ENCODE measurements at places on chromosomes 3 and 15. TPM values are rescaled to one million over a fixed set of nuclear protein-coding genes. Genes with fewer than 3 reads are reported as not detected.

Gene PPM1L
- total RNA-seq: 2.4 TPM

Gene DUOXA1
- not detected for total RNA-seq

Gene CPNE4
- total RNA-seq: not detected

Gene TOPAZ1
- total RNA-seq: not detected

Gene PATL2
- total RNA-seq: not detected

Gene HRH1
- total RNA-seq: 7.3 TPM

Gene SYNPR
- not detected for total RNA-seq

Gene CP
- total RNA-seq: not detected

Gene FOXB1
- not detected for total RNA-seq

Gene TIMMDC1
- total RNA-seq: 85.3 TPM

Gene CYP8B1
- not detected for total RNA-seq

Gene ARPP21
- not detected for total RNA-seq

Gene ANKRD34C
- not detected for total RNA-seq

Gene DNASE1L3
- not detected for total RNA-seq

Gene GOLGA6A
- not detected for total RNA-seq

DNA sequence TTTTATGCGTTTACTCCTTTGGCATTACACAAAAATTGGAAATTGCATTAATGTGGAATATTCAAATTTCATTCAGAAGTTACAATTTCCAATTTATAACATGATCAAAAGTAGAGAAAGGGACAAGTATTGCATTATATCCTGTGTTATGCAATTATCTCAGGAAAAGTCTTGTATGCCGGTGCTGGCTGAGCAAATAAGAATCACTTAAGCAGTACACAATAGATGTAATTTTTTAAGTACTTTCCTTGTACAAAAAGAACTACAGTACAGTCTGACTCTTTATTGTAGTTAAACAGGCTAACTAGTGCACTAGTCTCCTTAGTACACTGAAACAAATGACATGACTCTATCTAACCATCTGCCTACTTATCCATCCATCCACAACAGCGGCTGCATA is 493.2 kb upstream of the KCNMB2 start:
- no peak for DNase-seq

- DNase-seq: no peak
These were observed 27.2 kb downstream of the FEM1B start for GRCh38 chr15:68304589-68305337.

GRCh38 chr15:88376574-88377174 is 90.5 kb downstream of the MRPL46 start:
- no peak for DNase-seq

DNA sequence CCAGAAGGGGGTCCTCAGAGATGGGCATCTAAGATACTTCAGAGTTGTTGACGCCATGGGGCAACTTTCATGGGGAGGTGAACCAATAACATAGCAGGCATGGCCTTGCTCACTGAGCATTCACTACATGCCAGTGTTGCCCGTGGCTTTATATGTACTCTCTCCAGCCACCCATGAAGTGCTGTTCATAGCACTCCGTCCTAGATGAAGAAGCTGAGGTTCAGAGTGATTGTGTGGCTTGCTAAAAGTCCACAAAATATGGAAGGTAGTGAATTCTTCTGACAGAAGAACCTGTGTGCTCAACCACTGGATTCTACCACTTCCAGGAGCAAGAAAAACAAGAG is 9.8 kb upstream of the SEMA4B start:
- no peak for DNase-seq

GRCh38 chr3:82423268-82424030 is 662.0 kb upstream of the GBE1 start:
- no peak for DNase-seq

GRCh38 chr3:189071446-189071845 is 100.3 kb upstream of the TPRG1 start:
- DNase-seq: no peak

DNA sequence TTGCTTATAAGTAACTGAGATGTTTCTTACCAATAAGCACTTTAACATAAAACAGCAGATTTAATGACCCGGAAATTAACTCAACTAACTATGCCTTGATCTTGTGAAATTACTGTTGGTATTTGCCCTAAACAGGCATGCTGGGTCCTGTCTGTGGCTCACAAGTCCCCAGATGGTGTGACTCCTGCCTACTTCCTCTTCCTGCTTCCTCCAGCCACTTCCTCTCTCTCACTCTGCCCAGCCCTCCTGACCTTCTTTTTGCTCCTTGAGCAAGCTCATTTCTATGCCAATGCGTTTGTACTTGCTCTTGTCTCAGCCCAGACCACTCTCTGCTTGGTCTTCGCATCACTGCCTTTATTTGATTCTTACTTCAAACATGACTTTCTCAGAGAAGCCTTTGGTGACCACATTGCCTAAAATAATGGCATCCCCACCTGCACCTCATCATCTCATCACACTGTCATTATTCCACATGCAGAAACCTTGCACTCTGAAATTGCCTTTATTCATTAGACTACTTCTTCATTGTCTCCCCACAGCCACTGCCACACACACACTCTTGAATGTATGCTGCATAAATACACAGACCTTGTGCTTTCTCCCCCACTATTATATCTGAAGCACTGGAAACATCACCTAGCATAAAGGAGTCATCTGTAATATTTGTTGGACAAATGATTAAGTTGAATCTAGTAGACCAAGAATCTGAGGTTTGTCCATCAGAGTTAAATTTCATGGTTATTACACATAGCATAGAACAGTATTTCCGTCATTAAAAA is 256.3 kb upstream of the SEMA6D start:
- no peak for DNase-seq

- no peak for DNase-seq
These were observed 161.6 kb downstream of the TIGIT start for GRCh38 chr3:114455432-114455831.

- DNase-seq: no peak
These were observed 72.6 kb upstream of the IL12A start for GRCh38 chr3:159916052-159916451.

DNA sequence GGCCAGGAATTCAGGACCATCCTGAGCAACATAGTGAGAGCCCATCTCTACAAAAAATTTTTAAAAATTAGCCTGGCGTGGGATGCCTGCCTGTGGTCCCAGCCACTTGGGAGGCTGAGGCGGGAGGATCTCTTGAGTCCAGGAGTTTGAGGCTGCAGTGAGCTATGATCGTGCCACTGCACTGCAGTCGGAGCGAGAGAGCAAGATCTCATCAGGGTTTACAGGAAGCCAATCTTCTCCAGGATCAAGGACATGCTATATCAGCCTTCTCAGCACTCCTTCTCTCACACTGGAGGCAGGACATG is 451 bp upstream of the STOML1 start:
- no peak for DNase-seq

GRCh38 chr3:192825657-192826200 is 91.9 kb downstream of the MB21D2 start:
- peak; percentile 69 for DNase-seq

DNA sequence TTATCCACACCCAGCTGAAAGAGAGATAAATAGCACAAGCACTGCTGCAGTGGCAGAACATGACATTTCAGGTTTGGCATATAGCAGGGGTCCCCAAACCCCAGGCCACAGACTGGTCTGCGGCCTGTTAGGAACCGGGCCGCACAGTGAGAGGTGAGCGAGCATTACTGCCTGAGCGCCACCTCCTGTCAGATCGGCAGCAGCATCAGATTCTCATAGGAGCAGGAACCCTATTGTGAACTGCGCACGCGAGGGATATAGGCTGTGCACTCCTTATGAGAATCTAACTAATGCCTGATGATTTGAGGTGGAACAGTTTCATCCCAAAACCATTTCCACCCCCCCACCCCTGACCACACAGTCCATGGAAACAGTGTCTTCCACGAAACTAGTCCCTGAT is 54.6 kb downstream of the CCR4 start:
- DNase-seq: no peak

GRCh38 chr3:47007482-47008233 is 28.2 kb downstream of the NBEAL2 start:
- DNase-seq: no peak

- DNase-seq: no peak
These were observed 5.6 kb upstream of the TRMT10C start for GRCh38 chr3:101556064-101556463.

GRCh38 chr15:70627734-70628548 is 135.4 kb downstream of the UACA start:
- no peak for DNase-seq

DNA sequence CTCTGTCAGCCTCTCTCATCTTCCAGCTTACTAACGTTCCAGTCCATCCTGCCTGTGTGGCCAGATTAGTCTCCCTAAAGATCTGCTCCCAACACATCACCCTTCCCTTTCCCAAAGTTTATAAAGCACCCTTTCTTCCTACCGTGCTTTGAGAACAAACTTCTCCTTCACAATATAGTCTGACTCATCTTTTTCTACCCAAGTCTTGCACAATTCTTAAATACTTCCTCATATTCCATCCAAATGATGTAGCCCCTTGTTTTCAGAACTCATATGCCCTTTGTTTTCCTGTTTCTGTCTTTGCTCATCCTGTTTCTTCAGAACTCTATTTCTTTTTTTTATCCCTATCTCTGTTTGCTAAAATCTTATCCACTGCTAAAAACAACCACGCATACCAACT is 326.8 kb downstream of the MFSD1 start:
- DNase-seq: no peak

DNA sequence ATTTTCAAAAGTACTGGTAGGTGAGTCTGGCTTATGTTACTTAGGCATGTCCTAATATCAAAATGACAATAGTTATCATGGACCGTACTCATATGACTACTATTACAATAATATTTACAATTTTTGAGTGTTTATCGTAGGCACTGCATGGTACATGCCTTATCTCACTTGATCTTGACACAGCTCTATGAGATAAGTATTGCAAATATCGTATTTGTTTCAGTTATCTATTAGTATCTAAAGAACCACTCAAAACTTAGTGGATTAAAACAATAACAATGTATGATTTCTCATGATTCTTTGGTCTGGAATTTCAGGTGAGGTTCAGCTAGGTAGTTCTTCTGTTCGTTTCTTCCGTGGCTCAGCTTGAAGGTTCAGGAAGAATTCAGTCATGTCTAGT is 59.7 kb upstream of the XCR1 start:
- no peak for DNase-seq

GRCh38 chr3:197583371-197583770 is 27.6 kb upstream of the BDH1 start:
- no peak for DNase-seq

DNA sequence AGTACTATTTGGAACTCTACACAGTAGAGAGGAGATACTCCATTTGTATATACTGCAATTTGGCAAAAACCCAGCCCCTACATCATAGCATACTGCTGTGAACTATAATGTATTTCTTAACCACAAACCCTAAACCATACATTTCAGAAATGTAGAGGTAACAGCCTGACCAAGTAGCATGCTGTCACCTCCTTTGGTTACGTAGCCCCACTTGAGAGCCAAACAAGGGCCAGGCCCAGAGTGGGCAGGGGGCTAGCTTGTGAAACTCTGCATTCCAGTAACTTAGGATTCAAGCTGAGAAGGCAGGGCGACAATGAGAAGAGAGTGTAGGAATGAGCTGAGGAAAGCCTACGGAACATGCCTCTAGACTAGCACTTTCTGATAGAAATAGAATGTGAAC is 135.8 kb downstream of the GREM1 start:
- no peak for DNase-seq

DNA sequence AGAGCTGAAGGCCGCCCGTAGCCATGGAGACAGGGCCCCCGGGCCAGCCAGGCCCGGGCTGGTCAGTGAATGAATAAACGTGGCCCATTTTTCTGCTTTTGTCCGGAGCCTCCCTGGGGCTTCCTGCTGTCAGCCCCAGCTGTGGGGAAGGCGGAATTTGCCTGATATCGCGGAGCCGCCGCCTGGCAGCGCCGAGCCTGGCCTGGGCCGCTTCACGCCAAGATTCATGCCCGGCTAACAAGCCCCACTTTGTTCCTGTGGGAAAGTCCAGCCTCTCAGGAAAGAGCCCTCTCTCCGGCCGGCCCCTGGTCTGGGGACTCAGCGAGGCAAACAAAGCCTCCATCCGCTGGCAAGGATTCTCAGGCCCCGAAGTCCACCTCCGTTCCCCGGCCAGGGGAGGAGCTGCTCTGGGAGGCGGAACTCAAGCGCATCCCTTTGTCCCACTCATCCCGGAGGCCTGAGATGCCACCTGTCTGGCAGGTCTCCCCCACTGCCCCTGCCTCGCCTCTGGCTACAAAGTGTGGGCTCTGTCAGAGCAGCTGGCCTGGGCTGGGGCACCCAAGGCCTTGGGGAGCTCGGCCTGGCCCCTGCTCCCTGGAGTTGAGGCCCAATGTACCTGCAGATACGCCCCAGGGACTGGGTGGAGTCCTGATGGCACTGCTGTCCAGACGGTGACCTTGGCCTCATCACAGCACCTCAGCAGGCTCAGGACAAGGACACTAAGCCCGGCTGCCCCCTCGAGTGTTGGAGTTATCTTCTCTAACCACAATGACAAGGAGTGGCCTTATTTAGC is 51.6 kb upstream of the SLC6A11 start:
- no peak for DNase-seq

DNA sequence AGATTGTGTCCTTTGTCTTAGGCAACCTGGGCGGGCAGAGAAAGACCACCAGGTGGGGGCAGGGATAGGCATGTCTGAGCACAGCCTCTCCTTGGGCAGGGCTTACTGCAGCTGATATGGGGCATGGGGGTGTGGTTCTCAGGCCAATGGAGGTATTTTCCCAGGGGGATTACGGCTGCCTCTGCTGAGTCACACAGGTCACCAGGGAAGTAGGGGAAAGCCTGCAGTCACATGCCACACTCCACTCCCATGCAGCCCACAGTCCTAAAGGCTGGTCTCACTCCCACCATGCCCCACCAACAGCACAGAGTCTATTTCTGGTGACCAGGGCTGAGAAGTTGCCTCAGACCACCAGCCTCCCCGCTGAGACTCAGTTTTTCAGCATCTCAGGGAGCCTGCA is 466.4 kb downstream of the DIPK2A start:
- DNase-seq: no peak

GRCh38 chr15:51267051-51267702 is 71.2 kb downstream of the CYP19A1 start:
- no peak for DNase-seq

DNA sequence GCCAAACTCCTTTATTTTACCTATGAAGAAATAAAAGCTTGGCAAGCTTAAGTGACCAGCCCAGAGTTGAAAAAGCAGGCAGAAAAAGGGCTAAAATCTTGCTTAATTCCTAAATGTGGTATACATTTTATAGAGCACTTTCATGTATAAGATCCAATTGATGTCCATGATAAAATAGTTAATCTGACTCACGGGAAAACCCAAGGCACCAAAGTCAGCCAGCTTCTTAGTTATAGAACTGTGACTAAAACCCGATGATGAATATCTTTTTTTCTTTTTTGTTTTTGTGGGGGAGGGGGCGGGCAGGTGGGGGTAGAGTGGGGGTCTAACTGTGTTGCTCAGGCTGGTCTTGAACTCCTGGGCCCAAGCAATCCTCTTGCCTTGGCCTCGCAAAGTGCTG is 71.4 kb downstream of the PEAK1 start:
- DNase-seq: no peak

DNA sequence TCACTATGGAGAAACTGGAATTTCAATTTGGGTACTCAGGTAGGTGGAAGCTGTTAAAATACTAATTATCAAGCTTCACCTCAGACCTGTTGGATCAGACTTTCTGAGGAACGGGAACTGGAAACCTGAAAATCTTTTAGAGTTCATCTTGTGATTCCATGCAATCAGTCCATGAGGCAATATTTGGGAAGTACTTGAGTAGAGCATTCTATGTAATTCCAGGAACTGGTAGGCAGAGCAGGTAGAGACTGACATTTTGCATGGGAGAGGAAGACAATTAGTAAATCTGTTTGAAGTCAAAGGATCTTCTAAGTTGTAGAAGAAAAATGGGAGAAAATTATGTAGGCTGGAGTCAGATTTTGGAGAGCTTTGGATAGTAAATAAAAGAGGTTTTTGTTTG is 43.1 kb downstream of the FGF7 start:
- DNase-seq: no peak

GRCh38 chr15:65935391-65935790 is 66.1 kb downstream of the RAB11A start:
- no peak for DNase-seq

Measured in epithelial cell of proximal tubule (primary cell).